ENCODE measurements at places on chromosomes 2 and 18. TPM values are rescaled to one million over a fixed set of nuclear protein-coding genes. Genes with fewer than 3 reads are reported as not detected.

DNA sequence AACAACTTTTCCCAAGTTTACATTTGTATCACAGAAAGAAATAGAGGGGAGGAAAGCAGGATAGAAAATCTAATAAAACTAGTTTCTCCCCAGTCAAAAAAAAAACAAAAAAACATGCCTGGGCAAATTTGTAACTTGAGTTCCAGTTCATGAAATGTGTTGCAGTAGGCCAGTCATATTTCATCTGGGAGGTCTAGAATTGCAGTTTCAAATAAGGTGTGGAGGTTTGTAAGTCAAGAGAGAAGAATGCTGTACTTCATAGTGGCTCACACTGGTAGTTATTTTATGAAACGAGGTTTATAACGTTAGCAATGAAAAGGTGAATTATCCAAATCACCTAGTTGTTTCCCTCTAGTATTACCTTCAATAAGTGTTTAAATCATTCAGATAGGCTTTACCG is 1313.9 kb upstream of the SLC39A10 start:
- no peak for DNase-seq

DNA sequence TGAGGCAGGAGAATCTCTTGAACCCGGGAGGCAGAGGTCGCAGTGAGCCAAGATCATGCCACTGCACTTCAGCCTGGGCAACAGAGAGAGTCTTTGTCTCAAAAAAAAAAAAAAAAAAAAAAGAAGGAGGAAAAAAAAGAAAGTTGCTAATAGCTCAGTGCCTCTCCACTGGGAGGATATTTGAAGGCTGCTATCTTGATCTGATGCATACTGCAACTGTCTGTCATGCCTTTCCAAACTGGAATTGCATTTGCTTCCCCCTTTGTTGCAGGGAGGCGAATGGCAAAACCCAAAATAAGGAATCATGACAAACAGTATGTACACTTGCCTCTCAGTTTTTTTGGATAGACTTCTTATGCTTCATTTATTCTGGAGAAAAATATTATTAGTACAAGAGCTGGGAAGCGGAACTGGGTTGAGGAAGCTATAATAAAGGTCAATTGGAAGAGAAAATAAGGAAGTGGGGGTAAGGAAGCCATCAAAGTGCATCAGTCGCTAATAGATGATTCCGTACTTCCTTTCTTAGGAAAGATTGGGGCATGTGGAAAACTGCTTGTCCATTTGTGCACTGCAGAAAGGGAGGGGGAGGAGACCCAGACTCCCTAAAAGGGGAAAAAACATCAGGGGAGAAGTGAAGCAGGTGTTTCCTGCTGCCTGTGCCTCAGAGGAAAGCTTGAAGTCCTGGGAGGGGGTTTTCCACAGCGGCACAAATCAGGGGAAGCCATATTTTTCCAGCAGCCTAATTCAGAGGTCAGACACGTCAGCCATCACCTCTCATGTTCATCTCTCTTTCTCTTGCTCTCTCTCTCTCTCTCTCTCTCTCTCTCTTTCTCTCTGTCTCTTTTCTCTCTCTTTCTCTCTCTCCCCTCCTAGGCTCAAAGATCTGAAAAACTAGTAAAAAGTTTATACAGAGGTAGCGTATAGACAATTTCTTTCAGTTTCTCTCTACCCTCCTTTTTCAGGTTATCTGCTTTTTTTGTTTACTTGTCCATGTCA is 301.4 kb upstream of the TNP1 start:
- DNase-seq: peak; percentile 50

The FBXO41 gene
- 7.7 TPM for total RNA-seq

The ASB18 gene
- total RNA-seq: 0.15 TPM

The TAF1B gene
- 39.5 TPM for total RNA-seq

DNA sequence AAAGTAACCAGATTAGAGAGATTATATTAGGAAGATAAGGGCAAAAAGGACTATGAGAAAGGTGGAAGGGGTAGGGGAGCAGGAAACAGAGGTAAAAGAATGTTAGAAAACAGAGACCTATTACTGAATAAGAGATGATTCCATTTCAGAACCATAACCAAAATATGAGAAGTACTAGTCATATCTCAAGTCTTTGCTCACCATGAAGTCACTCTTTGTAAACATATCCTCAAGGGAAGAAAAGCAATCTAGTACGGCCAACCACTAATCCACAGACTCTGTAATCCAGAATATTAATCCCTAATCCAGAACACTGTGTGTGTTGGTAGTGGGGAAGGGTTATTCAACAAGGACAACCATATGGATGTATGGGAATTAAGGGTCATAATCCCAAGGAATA is 92.0 kb downstream of the CDCA7 start:
- peak; percentile 60 for DNase-seq

DNA sequence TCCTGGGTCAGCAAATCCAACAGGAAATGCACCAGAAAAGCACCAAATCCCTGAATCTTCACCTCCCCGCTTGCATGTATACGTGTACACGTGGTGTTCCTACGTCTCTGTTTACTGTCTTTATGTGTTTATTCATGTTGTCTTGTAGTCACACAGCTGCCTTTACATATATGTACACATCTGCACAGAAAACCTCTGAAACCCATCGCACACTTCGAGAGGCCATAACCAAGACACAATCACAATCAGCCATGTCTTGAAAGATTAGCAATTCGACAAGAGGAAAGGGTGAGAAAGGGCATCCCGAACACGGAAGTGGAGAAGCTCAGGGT is 98.1 kb downstream of the PLB1 start:
- no peak for DNase-seq

DNA sequence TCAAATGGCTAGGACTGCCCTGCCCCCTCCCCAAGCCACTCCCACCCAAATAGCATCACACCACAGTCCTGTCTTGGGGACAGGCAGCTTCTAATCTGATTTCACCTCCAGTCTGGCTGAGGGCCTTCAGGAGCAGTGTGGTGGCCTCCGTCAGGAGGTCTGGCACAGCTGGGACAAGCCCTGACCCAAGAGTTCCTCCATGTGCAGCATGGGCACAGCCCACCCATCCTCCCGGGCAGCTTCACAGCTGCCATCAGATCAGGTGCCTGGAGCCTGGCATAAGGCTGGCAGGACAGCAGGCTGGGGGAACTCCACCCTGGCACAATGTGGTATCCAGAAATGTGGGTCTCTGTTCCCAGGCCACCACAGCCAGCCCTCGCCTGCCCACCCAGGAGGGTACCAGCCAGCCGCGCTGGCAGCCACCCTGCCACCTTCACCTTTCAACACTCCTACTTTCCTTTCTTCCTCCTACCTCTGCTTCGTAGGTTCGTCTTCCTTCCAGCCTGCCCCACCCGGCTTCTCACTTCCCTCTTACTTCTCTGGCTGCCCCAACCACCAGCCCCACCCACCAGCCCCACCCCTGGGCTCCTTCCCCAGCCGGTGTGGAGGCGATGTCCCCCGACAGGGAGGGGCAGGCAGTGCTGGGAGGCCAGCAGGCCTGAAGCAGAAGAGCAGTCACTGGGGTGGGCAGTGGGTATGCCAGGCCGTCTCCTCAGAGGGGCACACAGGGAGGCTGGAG is at the start of gene CAPG:
Gene CAPG (minus strand): TSS at position 522 of the 739 bp plus-strand sequence. CDS start 8,221 bp downstream, outside the sequence.
- DNase-seq: peak; percentile 85

DNA sequence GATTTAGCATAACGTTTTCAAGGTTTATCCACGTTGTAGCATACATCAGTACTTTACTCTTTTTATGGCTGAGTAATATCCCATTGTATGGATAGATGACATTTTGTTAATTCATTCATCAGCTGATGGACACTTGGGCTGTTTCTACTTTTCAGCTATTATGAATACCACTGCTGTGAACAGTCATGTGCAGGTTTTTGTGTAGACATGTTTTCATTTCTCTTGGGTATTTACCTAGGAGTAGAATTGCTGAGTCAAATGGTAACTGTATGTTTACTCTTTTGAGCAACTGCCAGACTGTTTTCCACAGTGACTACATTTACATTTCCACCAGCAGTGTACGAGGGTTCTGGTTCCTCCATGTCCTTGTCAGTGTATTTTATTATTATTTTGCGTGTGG is 33.9 kb downstream of the COX7A2L start:
- DNase-seq: peak; percentile 57

The IHH gene
- total RNA-seq: 0.07 TPM

The SMIM21 gene
- total RNA-seq: not detected

GRCh38 chr2:97848306-97848705 is 134.9 kb downstream of the ZAP70 start:
- no peak for DNase-seq

The TMEM178A gene
- total RNA-seq: not detected

The NPHP1 gene
- total RNA-seq: 1.3 TPM

The CFAP65 gene
- total RNA-seq: 0.18 TPM

DNA sequence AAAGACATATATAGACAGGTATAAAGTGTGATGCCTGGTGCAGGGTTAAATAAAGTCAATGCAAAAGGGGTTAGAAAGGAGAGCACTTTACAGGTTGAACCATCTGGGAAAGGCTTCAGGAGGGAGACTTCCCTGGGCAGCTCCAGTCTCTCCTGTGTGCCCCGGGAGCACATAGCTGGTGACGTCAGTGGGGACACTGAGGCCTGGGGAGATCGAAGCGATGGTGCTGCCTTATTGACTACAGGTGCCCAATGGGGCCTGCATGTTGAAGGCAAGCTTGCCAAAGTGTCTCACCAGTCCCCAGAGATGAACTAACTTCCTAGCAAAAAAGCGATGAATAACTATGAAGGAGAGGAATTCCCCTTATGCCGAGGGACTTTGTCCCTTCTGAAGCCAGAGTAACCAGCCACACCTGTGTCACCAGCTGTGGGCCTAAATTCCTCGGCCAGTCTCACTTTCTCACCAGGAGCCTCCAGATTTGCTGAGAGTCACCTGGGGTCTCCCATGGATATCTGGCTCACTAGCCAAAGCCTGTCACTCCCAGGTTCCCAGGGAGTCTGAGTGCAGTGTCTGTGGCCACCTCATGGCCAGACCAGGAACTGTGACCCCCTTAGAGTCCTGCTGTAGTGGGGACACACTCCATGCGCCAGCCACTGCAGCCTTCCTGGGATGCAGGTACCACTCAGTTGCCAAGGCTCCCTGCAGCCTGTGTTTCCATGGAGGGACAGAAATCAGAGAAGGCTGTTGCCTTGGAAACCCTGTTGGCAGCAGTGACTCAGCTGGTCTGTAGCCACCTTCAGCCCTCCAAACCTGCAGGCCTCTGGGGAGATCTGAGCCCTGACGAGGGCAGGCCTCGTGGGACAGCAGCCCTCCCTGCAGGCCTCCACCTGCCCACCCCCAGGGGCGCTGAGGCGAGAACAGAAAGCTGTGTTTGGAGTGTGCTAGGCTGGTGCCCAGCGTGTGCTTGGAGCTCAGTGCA is 128.7 kb downstream of the CTIF start:
- peak; percentile 3 for DNase-seq

The CRYGC gene
- total RNA-seq: not detected

The DYNAP gene
- not detected for total RNA-seq

The ASXL3 gene
- not detected for total RNA-seq

GRCh38 chr2:191045141-191045540 is 31.2 kb upstream of the STAT1 start:
- DNase-seq: peak; percentile 23

The LRRTM4 gene
- total RNA-seq: not detected

The NGEF gene
- 71.3 TPM for total RNA-seq

The STAT4 gene
- 2.2 TPM for total RNA-seq

DNA sequence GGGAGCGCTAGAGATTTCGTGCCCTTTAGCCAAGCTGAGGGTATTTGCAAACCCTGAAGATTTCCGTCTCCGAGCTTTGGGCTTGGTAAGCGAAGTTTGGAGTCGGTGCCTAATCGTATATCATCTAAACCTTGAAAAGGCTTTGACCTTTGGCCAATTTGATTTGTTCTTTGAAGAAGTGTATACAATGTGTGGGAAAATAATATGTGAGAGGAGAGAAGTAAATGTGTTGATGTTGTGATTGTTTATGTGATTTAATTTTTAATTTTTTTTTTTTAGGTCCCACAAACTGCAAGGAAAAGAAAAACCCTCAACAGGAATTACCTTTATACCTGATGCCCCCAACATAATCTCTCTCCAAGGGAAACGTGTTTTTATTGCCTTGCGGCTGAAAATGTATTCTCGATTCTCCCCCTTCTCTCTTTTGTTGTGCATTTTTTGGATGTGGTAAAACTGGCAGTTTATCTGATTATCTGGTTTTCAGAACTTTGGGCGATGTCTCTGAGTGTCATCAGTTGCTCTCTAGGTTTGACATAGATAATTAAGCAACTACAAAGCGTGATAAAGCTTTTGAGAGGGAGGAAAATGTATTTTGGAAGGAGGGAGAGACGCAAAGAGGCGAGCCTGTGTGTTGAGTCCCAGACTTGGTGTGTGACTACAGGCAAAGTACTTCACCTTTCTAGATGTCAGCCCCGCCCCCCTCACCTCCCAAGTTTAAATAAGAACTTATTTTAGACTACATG is 912 bp upstream of the FBXO11 start:
- DNase-seq: peak; percentile 15

- no peak for DNase-seq
Observed at GRCh38 chr2:20451761-20452499, 5.1 kb downstream of the RHOB start.

The SLC9A4 gene
- 0.04 TPM for total RNA-seq

The GALM gene
- 26.4 TPM for total RNA-seq

- DNase-seq: peak; percentile 97
Observed at GRCh38 chr2:224268441-224268840, 133.5 kb downstream of the FAM124B start.

DNA sequence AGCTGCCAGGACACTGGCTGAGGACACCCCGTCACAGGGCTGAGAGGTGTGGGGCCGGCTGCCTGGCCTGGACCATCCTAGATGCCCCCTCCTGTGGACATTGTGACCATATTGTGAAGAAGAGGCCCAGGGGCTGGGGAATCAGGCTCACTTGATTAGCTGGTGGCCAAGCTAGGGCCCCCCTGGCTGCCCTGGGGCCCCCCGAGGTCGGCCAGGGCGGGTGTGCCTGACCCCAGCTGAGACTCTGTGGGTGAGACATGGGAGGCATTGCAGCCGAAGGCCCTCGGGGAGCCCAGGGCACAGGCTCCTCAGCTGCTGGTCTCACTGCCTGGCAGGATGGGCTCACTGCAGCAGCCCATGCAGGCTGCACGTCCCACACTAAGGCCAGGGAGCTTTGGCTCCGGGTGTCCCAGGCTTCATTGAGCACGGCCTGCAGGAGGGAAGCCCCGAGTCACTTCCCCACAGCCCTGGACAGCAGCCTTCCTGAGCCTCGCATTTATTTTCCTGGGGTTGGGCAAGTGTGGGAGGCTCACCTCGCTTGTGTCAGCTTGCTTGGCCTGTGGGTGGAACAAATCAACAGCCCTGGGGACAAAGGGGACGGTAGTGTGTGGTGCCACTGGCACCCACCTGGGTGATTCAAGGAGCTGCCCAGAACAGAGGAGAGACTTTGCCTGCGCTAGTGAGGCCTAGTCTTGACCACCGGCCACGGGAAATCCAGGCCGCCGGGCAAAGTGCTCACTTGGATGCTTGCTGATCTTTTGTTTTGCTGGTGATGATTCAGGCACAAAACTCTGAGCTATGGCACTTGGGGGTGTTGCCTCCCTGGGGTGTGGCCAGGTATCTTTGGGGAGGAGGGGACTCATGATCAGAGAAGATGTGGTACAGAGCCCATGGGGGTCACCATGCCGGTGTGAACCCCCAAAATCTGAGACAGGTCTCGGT is 1.3 kb downstream of the GAL3ST2 start:
- DNase-seq: no peak

Data from PC-3 (cell line).